Fibroblast of upper back skin (primary cell): ENCODE measurements at places on chromosomes 3 and 15.

GRCh38 chr15:41658689-41659088, 1.5 kb upstream of the MGA start:
- DNase-seq = no peak

- DNase-seq = no peak
These were observed 29.4 kb upstream of the AP4E1 start for GRCh38 chr15:50879016-50879617.

GRCh38 chr3:43573576-43573975, 48.2 kb downstream of the ANO10 start:
- no peak for DNase-seq

DNA sequence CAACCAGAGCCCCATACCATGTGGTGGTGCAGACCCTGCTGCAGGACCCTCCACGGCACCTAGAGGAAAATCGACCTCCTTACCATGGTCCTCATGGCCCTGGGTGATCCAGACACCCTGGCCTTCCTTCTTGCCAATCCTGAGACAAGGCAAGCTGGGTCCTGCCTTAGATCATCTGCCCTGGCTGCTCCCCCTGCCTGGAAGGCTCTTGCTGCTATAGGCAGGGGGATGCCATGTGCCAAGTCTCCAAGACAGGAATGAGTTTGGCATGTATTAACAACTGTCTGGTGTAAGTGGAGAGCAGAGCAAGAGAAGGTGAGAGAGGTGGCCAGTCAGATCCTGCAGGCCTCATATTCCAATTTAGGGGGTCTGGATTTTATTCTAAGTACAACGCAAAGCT, 7.5 kb downstream of the HEG1 start:
- no peak for DNase-seq

- DNase-seq = peak; percentile 41
These were observed 49.4 kb upstream of the ACVR2B start for GRCh38 chr3:38404286-38404685.

- peak; percentile 30 for DNase-seq
These were observed 27.8 kb upstream of the ADGRG7 start for GRCh38 chr3:100581650-100582049.

DNA sequence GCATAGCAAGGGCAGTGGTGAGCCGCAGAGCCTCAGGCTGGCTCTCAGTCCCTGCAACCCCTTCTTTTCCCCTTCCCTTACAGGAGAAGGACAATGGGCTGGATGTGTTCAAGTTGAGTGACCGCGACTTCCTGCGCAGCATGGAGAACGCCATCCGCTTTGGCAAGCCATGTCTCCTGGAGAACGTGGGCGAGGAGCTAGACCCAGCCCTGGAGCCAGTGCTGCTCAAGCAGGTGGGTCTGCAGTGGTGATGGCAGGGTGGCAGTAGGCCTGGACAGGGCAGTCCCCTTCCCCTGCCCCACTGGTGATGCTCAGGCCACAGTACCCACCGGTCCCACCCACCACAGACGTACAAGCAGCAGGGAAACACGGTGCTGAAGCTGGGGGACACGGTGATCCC, 53.8 kb downstream of the SEMA3G start:
- no peak for DNase-seq

GRCh38 chr3:40989141-40990061, 209.9 kb upstream of the CTNNB1 start:
- no peak for DNase-seq

DNA sequence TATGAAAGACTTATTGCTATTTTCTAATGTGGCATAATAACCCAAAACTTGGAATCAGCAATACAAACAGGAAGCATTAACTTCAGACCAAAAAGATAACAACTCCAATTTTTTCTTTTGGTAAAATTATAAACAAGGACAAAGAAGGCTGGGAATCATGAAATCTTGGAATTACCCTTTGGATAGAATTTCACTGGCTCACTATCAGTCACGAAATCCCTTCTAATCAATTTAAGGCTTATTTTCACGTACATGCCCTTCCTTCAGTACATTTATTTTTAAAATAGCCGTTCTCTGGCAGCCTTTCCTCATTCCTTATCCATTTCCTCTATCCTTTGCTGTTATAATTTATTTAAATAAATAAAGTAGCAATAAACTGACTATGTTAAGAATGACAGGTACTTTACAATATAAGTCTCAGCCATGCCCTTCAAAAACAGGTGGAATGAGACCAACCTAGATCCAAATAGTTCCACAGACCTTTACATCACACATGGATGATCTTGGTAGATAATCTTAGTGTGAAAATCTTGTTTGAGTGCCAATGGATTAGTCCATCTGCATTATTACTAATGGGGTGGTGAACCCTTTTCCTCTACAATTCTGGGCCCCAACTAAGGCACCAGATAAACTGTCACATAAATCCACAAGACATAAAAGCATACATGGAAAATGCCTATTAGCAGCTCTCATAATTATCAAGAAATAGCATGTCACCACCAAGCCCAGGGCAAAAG, 38.9 kb downstream of the ABI3BP start:
- DNase-seq = no peak

GRCh38 chr15:35540021-35540420, 5.9 kb downstream of the DPH6 start:
- DNase-seq = no peak

DNA sequence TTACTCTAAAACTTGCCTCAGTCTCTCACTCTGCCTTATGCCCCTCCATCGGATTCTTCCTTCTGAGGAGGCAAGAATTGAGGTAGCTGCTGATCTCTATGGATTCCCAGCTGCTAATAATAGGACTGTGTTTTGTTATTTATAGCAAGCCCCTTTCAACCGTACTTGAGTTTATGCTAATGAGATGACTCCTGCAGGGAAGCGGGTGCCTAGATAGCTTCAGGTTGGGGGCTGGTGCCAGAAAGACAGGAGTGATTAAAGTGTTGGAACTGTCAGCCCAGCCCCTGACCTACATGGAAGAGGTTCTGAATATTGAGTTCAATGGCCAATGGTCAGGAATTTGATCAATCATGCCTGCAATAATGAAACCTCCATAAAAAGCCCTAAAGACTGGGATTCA, 21.8 kb upstream of the LIMD1 start:
- no peak for DNase-seq

GRCh38 chr3:43287500-43287873, 1.1 kb downstream of the SNRK start:
- DNase-seq = no peak

DNA sequence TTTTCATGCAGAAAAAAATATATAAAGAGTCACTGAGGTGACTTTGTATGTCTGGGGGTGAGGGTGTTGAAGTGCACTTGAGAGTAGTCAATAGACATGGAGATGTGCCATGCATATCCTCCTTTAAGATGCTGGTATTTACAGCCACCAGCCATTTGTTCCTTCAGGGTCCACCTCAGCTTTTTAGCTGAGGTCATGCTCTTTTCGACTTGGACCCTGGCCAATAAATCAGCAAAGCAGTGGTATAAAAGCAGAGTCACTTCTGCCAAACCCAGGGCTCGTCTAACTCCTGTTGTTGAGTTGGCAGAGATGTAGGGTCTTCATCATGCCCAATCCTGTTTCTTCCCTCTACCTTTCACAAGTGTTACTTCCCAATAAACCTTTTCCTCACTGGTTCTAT, 75.1 kb upstream of the OSTN start:
- no peak for DNase-seq

- DNase-seq = no peak
These were observed 10.6 kb downstream of the IL17RB start for GRCh38 chr3:53856964-53857363.

DNA sequence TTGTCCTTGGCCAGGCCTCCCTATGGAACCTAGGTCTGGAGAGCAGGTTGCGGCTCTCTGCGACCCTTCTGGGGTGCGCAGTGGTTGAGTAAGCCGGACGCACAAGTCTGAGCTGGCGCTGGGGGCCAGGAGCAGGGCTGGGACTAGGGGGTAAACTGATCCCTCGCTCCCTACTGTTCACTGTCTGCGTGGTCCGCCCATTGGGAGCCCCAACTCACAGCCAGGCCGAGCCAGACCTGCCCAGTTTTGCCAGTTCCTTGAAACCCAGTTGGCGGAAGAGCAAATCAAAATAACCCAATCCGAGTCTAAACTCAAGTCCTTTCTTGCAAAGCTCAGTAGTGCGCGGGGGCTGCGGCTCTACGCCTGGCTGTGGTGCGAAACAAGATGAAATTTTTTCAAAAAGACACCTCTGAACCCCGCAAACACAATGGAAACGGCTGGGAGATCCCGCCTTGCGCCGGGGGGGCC, 17.5 kb downstream of the RGMA start:
- DNase-seq = no peak
